Neuronal stem cell (in vitro differentiated cells): ENCODE measurements at places on chromosomes 11 and 22.

DNA sequence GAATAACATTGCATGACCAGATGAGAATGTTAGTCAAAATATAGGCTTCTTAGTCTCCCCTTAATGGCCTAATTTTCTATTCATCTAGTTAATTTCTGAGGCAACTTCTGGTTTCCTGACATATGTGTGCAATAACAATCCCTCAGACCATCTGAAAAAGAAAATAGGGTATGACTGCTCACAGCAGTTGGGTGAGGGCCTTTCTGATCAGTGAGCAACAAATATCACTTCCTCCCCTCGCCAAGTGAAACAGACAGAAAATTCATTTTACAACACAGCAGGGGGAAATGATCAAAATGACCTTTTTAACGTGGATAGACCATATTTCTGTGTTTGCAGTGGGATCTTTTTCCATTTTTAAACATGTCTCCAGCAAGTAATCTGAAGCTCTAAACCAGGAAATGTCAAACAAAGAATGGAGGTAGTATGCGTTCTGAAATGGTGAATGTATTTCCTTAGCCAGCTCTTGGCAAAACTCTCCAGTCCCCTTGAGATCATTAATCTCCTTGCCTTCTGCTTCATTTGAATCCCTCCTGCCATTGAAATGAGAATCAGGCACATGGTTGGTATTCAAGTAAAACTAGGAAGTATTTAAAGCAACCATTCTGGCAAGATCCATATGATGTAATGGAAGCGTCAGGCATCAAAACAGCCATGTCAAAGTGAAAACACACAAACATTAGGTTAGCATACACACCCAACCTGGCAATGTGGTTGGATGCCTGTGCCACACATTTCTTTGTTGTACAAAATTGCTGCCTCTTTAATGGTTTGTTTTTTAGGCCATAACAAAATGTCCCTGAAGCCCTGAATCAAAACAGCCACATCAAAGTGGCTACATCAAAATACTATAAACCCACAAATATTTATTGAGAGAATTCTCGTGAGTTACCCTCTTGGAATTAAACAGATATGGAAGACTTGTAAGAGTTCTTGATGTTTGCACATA is 100.1 kb downstream of the SLC1A2 start:
- H3K4me1 ChIP-seq: no peaks in the 10 kb centered on the region
- H3K27ac ChIP-seq: no peak overlapping the region
- H3K27me3 ChIP-seq: no peaks in the 10 kb centered on the region
- no peak for DNase-seq
- H3K4me3 ChIP-seq: no peak overlapping the region

DNA sequence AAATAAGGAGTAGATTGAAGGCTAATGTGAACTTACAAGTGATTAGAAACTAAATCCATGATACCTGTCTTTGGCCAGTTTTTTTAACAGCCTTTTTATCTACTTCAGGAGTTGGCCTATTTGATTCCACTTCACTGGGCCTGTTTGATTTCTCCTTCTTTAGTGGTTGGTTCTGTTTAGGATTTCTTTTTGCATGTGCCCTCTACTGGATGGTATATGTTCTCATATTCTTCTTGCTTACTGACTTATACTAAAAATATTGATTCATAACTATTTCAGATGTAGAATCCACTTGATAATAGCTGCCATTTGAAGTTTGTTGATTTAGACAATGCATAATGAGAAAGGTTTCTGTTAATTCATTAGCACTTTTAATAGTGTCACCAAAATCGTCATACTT is 53.9 kb downstream of the USP47 start:
- no peak overlapping the region for H3K4me3 ChIP-seq
- H3K27ac ChIP-seq: no peak overlapping the region
- H3K4me1 ChIP-seq: no peaks in the 10 kb centered on the region
- H3K36me3 ChIP-seq: peaks cover 2% of the 10 kb centered on the region
- DNase-seq: no peak
- H3K27me3 ChIP-seq: no peaks in the 10 kb centered on the region

DNA sequence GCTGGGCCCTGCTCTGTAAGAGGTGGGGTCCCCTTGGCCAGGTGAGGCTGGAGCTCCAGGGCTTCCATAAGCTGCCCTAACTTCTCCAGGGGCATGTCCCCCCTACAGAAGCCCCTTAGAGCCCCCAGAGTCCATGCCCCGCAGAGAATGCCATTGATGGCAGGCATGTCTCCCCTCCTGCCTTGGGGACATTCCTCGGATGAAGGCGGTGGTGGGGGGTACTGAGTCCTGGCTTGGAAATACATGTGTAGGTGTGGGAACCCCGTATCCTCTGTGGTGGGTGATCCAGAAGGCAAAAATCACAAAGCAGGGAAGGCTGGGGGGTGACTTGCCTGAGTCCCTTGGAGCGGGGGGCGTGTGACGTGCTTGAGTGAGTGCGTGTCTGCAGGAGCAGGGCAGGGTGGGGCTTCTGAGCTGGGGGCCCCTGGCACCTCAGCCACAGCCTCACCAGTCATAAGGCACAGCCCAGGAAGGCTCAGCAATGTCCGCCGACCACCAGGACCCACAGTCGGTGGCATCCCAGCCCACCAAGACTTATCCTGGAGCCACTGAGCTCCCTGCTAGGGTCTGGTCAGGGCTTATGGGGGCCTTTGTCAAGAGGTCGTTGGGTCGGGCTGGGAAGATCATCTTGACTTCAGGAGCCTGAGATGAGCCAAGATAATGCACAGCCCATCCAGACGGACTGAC is 69.8 kb upstream of the KCNQ1OT1 start:
- no peak overlapping the region for H3K27ac ChIP-seq
- DNase-seq: no peak
- peaks cover 1% of the 10 kb centered on the region for H3K36me3 ChIP-seq
- H3K4me3 ChIP-seq: no peak overlapping the region
- H3K27me3 ChIP-seq: no peaks in the 10 kb centered on the region
- no peaks in the 10 kb centered on the region for H3K4me1 ChIP-seq

DNA sequence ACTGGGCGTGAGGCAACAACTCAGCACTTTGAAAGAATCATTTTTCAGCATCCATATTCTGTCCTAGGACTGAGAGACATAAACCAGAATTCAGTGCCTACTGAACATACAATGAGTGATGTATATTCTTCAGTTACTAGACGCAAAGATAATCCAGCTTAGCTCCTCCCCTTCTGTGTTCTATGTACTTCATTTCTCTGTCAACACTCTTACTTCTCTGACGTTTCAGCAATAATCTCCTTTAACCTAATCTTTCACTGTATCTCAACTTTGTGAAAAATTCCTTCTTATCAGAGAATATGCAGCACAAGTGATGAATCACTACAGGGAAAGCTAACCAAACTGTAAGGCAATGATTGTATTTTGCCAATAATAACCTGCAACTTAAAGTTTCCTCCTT is 2.5 kb upstream of the OR51B5 start:
- no peak overlapping the region for H3K27ac ChIP-seq
- DNase-seq: no peak
- H3K36me3 ChIP-seq: no peaks in the 10 kb centered on the region
- no peaks in the 10 kb centered on the region for H3K4me1 ChIP-seq
- H3K4me3 ChIP-seq: no peak overlapping the region
- no peaks in the 10 kb centered on the region for H3K27me3 ChIP-seq

GRCh38 chr11:41921746-41922390 is 462.4 kb upstream of the LRRC4C start:
- DNase-seq: peak; percentile 30
- no peak overlapping the region for H3K4me3 ChIP-seq

- no peaks in the 10 kb centered on the region for H3K4me1 ChIP-seq
- no peak overlapping the region for H3K4me3 ChIP-seq
- peaks cover 2% of the 10 kb centered on the region for H3K27me3 ChIP-seq
- DNase-seq: no peak
- H3K36me3 ChIP-seq: no peaks in the 10 kb centered on the region
- H3K27ac ChIP-seq: no peak overlapping the region
These were observed 17.7 kb downstream of the BSX start for GRCh38 chr11:122963961-122964360.

DNA sequence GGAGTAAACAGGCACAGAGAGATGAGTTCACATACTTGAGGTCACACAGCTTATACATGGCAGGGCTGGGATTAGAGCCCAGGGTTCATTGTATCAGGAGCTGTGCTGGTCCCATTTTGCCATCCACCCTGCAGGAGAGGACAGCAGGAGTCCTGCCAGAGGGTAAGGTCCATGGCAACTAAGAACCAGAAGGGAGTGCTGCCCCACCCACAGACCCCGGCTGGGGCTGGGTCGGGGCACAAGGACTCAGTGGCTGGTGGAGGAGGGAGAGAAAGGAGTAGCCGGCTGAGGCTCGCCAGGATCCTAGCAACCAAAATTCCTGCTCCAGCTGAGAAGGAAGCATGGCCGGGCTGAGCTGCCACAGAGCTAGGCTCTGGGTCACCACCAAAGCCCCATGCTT is 25.9 kb upstream of the TP53I11 start:
- no peak for DNase-seq
- no peak overlapping the region for H3K27ac ChIP-seq
- no peaks in the 10 kb centered on the region for H3K27me3 ChIP-seq
- H3K4me3 ChIP-seq: no peak overlapping the region
- H3K36me3 ChIP-seq: no peaks in the 10 kb centered on the region
- H3K4me1 ChIP-seq: peaks cover 40% of the 10 kb centered on the region

GRCh38 chr11:65102142-65103095 is 6.4 kb downstream of the VPS51 start:
- H3K4me3 ChIP-seq: no peak overlapping the region

- H3K4me3 ChIP-seq: no peak overlapping the region
- peaks cover 9% of the 10 kb centered on the region for H3K4me1 ChIP-seq
- H3K27ac ChIP-seq: no peak overlapping the region
- no peak for DNase-seq
These were observed 39.3 kb upstream of the RFPL3 start for GRCh38 chr22:32318361-32318760.

- H3K4me3 ChIP-seq: no peak overlapping the region
- H3K27me3 ChIP-seq: peaks cover 4% of the 10 kb centered on the region
- DNase-seq: no peak
These were observed 57.0 kb upstream of the CD5 start for GRCh38 chr11:61045271-61045670.

DNA sequence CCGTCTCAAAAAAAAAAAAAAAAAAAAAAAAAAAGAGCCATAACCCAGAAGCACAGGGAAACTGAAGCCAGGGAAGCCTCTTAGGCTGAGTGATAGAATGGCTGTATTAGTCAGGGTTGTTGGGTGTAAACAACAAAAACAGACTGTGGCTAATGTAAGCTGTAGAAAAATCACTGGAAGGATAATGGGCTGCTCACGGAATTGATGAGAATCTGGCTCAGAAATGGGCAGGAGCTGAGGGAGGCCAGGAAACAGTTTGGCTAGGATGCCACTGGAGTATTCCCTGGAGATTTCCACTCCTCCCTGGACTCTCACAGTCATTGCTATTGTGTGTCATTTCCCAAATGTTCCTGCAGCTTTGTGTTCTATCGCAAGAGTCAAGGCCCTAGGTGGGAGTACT is 22.4 kb downstream of the SLC22A6 start:
- H3K4me1 ChIP-seq: no peaks in the 10 kb centered on the region
- no peak overlapping the region for H3K4me3 ChIP-seq
- no peaks in the 10 kb centered on the region for H3K36me3 ChIP-seq
- H3K27me3 ChIP-seq: peaks cover 2% of the 10 kb centered on the region
- no peak for DNase-seq
- H3K27ac ChIP-seq: no peak overlapping the region

DNA sequence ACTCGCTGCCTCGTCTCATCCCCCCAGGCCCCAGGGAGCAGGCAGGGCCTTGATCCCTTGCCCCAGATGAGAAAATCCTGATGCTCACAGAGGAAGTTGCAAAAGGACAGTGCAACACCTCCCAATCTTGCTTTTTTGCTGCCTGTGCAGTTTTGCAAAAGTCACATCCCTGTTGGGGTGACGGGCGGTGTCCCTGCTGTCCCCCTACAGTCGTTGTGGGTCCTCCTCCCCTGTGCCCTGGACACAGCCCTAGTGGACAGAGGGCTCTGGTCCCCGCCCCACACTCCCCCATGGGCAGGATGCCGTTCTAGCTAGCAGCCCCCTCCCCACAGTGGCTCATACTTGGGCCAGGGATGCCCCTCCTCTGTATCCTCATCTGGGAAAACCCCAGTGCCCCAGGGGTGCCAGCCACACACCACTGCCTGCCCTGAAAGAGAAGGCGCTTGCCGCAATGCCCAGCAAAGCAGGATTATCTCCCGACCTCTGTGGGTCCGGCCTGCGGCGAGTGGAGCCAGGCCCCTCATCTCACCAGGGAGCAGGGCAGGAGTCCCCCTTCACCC is 18.4 kb upstream of the CTSD start:
- no peaks in the 10 kb centered on the region for H3K36me3 ChIP-seq
- peaks cover 10% of the 10 kb centered on the region for H3K4me1 ChIP-seq
- no peak overlapping the region for H3K27ac ChIP-seq
- DNase-seq: no peak
- peaks cover 57% of the 10 kb centered on the region for H3K27me3 ChIP-seq

DNA sequence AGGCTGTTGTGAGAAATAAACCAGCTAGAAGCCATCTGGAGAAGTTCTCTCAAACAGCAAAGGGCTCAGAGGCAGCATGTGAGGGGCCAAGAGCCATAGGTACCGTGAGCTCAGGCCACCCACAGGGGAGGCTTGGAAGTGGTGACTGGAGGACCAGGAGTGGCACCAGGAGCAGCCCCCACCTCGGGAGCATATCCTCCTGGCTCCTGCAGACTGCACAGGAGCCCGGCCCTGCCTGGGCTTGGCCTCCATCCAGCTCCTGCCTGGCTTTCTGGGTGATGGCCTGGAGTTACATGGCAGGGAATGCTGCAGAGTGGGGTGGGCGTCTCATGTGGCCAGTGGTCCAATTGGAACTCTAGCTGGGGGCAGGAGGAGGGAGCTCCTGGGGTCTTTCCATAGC is 4.2 kb upstream of the MPPED1 start:
- DNase-seq: no peak
- H3K27me3 ChIP-seq: peaks cover 66% of the 10 kb centered on the region
- H3K4me3 ChIP-seq: no peak overlapping the region

- no peaks in the 10 kb centered on the region for H3K36me3 ChIP-seq
- H3K27me3 ChIP-seq: no peaks in the 10 kb centered on the region
- no peak for DNase-seq
These were observed 22.7 kb upstream of the P2RY2 start for GRCh38 chr11:73195191-73196007.

- H3K36me3 ChIP-seq: no peaks in the 10 kb centered on the region
- H3K4me3 ChIP-seq: peak overlapping the region; percentile 97
- H3K4me1 ChIP-seq: peaks cover 17% of the 10 kb centered on the region
- DNase-seq: no peak
- no peaks in the 10 kb centered on the region for H3K27me3 ChIP-seq
- no peak overlapping the region for H3K27ac ChIP-seq
These were observed 933 bp downstream of the BRSK2 start for GRCh38 chr11:1390569-1391164.

- H3K27me3 ChIP-seq: peaks cover 21% of the 10 kb centered on the region
- peaks cover 61% of the 10 kb centered on the region for H3K4me1 ChIP-seq
- DNase-seq: no peak
These were observed 10.5 kb downstream of the PAX6 start for GRCh38 chr11:31800398-31801265.

- H3K4me1 ChIP-seq: peaks cover 27% of the 10 kb centered on the region
- no peak overlapping the region for H3K27ac ChIP-seq
- no peak overlapping the region for H3K4me3 ChIP-seq
- no peak for DNase-seq
- no peaks in the 10 kb centered on the region for H3K27me3 ChIP-seq
These were observed 39.6 kb downstream of the BCR start for GRCh38 chr22:23219822-23220484.

- H3K4me3 ChIP-seq: no peak overlapping the region
- H3K4me1 ChIP-seq: no peaks in the 10 kb centered on the region
- H3K36me3 ChIP-seq: no peaks in the 10 kb centered on the region
- H3K27ac ChIP-seq: no peak overlapping the region
- no peaks in the 10 kb centered on the region for H3K27me3 ChIP-seq
- DNase-seq: no peak
These were observed 102.6 kb downstream of the CD44 start for GRCh38 chr11:35241531-35241930.
